ENCODE measurements at places on chromosomes 11 and 22.
A peak's percentile ranks its signal among the peaks of the same experiment; 100 is the strongest.

GRCh38 chr11:396948-397548 is 3.0 kb downstream of the PKP3 start:
- peak; percentile 38 for DNase-seq

- no peak for DNase-seq
Measured at GRCh38 chr11:62669420-62670161, 1.9 kb upstream of the UQCC3 start.

DNA sequence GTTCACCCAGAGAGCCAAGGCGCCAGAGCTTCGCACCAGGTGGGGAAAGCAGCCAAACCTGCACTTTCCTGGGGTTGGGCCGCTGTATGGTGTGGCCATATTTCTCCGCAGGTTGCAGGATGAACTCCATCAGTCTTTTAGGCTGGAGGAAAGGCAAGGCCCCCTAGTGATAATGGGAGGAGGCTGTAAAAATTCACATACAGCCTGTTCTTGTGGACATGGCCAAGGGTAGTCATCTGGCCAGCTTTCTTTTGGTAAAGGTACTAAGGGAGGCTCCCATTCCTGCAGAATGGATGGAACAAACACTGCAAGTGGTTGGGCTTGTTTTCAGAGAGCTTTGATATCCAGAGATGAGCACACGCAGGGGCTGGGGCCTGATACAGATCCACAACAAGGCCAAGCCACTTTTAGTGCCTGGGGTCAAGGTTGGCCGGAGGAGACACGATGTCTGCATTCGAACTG is 29.6 kb downstream of the C22orf31 start:
- DNase-seq: no peak

DNA sequence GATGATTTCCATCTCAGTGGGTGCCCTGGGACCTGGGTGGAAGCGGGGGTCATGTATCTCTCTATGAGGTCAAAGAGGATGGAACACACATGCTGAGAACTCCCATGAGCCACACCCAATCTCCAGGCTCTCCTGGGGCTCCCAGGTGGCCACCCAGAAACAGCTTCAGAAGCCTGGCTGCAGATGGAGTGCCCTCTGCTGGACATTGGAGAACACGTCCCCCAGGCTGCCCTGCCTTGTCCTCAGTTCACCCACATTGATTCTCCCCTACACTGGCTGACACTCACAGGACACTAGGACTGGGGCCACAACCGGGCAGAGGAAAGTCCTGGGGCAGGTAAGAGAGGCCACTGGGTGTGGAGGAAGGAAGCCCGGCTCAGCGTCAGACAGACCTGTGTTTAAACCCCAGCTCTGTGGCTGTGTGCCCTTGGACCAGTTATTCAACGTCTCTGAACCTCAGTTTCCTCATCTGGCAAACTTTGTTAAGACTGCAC is 4.5 kb upstream of the NOL12 start:
- DNase-seq: peak; percentile 62

- no peak for DNase-seq
Measured at GRCh38 chr22:32531931-32532819, 57.6 kb downstream of the FBXO7 start.

DNA sequence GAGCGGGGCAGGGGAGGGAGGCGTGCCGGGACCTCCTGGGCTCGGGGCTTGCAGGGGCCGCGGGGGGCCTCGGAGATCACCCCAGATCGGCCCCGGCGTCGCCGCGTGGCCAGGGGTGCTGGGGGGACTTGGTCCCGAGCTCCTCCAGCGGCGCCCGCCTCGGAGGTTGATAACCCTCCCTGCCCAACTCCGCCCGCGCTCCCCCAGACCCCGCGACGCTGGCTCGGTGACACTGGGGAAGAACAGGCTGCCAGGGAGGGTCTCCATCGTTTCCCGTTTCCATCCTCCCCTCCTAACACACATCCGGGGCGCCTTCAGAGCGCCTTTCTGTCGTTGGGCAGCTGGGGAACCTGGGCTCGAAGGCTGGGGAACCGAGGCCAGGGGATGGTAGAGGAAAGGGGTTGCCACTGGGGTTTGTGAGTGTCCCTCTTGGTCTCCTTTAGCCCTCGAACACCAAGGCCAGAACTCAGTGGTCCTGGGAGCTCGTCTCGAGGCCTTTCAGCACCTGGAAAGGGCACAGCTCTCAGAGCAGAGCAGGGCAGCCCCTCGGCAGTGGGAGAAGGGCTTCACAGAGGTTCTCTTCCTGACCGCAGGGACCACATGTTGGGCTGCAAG is 431 bp downstream of the SLC37A2 start:
- DNase-seq: no peak

GRCh38 chr11:19347911-19348310 is 107.2 kb upstream of the E2F8 start:
- DNase-seq: no peak

- DNase-seq: no peak
Measured at GRCh38 chr22:50693462-50693861, 20.8 kb downstream of the SHANK3 start.

DNA sequence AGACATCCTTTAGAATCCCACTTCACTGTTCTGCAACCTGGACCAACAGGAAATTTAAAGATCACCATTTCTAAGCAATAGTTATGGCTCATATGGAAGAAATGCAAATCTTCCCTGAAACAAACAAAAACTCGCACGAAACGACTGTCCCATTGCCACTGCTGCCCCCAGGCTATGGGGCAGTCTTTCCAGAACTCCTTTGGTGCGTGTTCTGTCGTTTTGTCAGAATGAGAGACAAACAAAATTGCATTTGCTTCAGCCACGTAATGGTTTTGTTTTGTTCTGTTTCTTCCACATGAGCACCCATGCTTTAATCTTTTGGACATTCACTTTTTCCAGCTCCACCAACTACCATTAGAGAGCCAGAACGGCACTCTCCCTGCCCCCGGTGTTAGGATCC is 10.8 kb upstream of the FBLN1 start:
- DNase-seq: no peak

Measured in stimulated activated CD4-positive, alpha-beta T cell treated with anti-CD3 and anti-CD28 coated beads, Interleukin-4, amount 100 ng/mL, for 48 hours (primary cell).